Stimulated activated CD8-positive, alpha-beta memory T cell treated with anti-CD3 and anti-CD28 coated beads, Interleukin-12 subunit alpha, Interleukin-12 subunit beta, amount 100 ng/mL, for 1 hour (primary cell): ENCODE measurements at places on chromosomes 16 and 17.

GRCh38 chr17:73342050-73342522 lies 30.3 kb upstream of the CDC42EP4 start:
- DNase-seq = no peak

- DNase-seq = no peak
These were observed 154.4 kb downstream of the AXIN2 start for GRCh38 chr17:65407017-65407416.

DNA sequence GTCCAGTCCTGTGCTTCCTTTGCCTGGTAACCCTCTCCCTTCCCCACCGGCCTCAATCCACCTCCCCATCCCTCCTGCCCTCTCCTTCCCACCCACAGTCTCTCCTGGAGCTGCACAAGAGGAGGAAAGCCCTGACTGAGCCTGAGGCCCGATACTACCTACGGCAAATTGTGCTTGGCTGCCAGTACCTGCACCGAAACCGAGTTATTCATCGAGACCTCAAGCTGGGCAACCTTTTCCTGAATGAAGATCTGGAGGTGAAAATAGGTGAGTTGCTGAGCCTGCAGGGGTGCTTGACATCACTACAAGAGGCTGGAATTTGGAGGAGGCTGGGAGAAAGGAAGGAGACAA lies 1.3 kb downstream of the PLK1 start:
- no peak for DNase-seq

DNA sequence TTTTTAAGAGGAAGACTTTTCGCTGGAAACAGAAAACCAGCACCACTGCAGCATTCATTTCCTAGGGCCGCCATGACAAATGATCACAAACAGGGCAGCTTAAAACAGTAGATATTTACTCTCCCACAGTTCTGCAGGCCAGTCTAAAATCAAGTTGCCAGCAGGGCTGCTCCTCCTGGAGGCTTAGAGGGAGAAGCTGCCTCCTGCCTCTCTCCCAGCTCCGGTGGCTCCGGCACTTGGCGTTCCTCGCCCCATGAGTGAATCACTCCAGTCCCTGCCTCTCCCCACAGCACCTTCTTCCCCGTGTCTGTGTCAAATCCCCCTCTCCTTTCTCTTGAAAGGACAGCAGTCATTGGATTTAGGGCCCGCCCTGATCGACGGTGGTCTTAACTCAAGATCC lies 72.1 kb downstream of the SOCS1 start:
- DNase-seq = no peak

GRCh38 chr17:52032454-52032853 lies 126.1 kb downstream of the CA10 start:
- DNase-seq = no peak

DNA sequence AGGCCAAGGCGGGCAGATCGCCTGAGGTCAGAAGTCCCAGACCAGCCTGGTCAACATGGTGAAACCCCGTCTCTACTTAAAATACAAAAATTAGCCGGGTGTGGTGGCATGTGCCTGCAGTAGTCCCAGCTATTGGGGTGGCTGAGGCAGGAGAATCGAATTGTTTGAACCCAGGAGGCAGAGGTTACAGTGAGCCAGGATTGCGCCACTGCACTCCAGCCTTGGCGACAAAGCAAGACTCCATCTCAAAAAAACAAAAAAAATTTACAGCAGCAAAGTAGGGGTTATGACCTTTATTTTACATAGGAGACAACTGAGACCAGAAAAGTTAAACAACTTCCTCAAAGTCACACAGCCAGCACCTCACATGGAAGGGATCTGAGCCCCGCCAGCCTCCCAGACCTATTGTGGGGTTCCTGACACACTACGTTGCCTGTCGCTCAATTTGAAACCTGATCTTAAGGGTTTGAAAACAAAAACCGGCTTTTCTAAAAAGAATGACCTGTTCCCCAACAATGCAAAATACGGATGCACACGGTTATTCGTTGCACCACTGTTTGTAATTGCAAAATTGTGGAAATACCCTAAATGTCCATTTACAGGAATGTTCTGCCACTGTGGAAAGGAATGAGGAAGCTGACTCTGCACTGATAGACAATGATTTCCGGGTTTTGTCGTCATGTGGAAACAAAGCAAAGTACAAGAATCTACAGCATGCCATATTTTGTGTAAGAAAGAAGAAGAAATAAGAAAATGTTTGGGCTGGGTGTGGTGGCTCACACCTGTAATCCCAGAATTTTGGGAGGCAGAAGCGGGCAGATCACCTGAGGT lies 77.2 kb downstream of the CNGB1 start:
- DNase-seq = no peak

DNA sequence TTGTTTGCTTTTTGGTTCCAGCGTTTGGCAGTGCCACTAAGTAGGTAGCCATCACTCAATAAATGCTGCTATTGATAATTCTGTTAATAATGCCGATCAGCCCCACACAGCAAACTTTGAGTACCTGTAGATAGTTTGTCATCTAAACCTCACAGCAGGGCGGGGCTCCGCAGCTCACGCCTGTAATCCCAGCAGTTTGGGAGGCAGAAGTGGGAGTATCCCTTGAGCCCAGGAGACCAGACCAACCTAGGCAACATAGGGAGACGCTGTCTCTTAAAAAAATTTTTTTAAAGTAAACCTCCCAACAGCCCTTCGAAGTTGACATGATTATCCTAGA lies 1.6 kb downstream of the BFAR start:
- DNase-seq = no peak

GRCh38 chr16:88170528-88170991 lies 212.2 kb upstream of the ZNF469 start:
- no peak for DNase-seq

GRCh38 chr16:50265260-50265659 lies 1.1 kb upstream of the ADCY7 start:
- no peak for DNase-seq

DNA sequence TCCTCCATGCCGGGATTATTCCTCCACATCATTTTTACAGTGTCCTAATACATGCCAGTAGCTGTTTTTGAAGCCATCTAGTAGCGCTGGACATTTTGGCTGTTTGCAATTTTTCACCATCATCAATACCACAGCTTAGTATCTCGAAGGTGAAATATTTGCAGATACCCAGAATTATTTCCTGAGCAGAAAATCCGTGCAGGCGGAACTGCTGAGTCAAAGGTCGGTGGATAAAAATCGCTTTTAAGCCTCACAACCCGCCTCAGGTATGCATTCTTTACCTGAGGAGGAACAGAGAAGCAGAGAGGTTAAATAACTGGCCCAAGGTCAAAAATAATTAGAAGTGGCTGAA lies 584 bp upstream of the TNRC6A start:
- no peak for DNase-seq

DNA sequence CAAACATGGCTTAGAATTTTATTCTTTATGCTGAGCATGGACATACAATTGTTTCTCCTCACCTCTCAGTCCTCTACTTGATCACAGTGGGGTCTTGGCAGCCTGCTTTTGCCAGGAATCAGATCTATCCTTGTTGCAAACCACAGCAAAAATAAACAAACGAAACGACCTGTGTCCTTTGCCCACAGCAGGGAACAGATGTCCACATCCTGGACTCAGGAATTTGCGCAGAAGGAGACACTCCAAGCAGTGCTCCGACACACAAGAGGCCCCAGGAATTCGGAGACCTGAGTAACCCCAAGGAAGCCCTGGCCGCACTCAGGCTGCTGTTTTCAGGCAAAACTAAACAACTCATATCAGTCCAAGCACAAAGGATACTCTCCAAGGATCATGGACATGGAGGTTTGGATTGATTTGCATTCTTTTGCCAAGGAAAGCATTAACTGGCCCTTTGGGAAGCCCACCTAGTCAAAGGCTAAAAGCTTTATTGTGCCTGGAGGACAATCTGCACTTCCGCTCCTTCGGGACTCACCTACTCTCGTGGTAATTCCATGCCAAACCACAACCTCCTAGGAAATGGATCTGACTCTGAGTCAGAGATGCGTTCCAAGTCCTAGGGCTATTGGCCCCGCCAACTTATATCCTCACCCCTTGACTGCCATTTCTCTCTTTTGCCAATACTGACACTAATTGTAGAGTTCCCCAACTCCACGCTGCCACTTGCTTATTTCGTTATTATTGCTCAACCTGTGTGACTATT lies 271.1 kb upstream of the CDH11 start:
- no peak for DNase-seq

- DNase-seq = peak; percentile 85
These were observed at the start of gene CDK10 for GRCh38 chr16:89686520-89687091. Gene CDK10 (plus strand): TSS chr16:89686689. CDS start chr16:89686711, 22 bp downstream.
